ENCODE measurements at places on chromosomes 7 and 10. TPM values are rescaled to one million over a fixed set of nuclear protein-coding genes. Genes with fewer than 3 reads are reported as not detected.
A peak's percentile ranks its signal among the peaks of the same experiment; 100 is the strongest.

GRCh38 chr10:75663947-75664664 lies 232.7 kb downstream of the LRMDA start:
- no peak overlapping the region for H3K4me3 ChIP-seq
- DNase-seq, result no peak
- no peaks in the 10 kb centered on the region for H3K27me3 ChIP-seq
- no peaks in the 10 kb centered on the region for H3K4me1 ChIP-seq

- DNase-seq, result no peak
- H3K36me3 ChIP-seq, result no peaks in the 10 kb centered on the region
- no peak overlapping the region for H3K27ac ChIP-seq
- H3K27me3 ChIP-seq, result no peaks in the 10 kb centered on the region
These were observed 24.8 kb downstream of the GNA12 start for GRCh38 chr7:2819161-2819953.

DNA sequence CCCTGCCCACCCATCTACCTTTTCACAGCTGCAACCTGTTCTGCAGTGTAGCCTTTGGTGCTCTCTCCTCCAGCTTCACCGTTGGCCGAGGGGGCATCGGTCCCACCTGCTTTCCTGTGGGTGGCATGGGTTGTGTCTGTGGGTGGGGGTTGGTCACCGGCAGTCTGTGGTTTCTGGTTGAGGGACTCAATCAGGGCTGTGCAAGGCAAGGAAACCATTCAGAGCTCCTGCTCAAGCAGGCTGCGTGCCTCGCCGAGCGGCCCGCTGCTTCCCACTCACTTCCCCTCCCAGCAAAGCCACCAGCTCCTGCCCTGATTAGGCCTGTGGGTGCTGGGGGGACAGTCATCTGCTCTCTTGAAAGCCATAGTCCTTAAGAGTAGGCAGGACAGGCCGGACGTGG lies 9.8 kb downstream of the DNAJB12 start:
- H3K27me3 ChIP-seq, result no peaks in the 10 kb centered on the region
- no peak overlapping the region for H3K4me3 ChIP-seq
- DNase-seq, result no peak
- no peak overlapping the region for H3K27ac ChIP-seq
- H3K36me3 ChIP-seq, result peaks cover 66% of the 10 kb centered on the region

DNA sequence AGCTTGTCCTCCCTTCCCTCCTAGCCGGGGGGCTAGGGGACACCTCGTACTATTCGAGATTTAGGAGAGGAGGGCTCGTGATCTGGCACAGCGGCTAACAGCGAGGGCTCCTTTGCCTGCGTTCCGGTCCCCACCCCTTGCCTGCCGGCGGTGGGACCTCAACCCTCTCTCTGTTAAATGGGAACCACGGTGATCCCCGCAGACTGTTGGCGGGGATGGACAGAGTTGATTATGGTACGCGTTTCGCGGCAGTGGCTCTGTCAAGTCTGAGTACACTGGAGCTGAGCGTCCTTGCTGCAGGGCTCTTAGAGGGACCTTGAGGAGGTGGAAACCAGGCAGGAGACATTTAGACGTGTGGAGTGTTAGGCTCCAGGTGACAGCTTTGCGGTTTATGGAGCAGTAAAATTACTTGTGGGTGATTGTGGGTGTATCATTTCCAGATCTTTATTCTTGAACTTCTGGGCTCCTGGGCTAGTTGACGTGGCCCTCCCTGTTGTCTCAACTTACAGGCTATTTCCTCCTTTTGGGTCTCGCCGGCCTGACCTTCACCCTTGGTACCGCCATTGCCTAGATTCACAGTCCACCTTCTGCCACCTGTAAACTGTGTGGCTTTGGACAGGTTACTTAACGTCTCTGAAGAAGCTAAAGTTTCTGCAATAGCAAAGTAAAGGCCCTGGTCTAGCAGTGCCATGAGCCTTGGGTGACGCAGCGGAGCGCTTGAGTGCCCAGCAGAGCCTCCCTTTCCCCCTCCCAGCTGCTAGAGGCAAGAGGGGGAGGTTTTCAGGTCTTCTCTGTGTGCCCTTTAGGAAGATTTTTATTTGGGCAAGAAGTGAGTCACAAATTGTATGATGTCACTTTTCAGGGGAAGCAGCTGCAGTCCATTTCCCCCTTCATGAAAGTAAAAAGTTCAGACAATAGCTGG lies 739 bp downstream of the CASP7 start:
- H3K27me3 ChIP-seq, result no peaks in the 10 kb centered on the region
- peak overlapping the region; percentile 99 for H3K27ac ChIP-seq
- no peaks in the 10 kb centered on the region for H3K36me3 ChIP-seq
- H3K4me1 ChIP-seq, result peaks cover 9% of the 10 kb centered on the region

DNA sequence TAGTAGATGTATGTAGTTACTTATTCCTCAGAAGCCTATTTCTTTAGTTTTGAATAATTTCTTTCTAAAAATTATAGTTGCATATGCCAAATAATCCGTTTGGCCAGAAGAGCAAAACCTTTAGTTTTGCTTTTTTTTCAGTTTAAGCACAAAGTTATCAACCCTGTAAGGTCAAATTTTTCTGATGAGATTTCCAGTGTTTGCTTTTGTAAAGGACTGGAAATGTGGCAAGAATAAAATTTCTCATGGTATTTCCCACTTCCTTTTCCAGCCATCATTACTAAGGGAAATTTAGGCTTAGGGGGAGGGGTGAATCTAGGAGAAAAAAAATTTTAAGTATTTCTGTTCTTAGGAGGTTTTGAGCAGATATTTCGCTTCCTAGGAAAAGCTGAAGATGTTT lies 7.6 kb downstream of the CALD1 start:
- H3K27ac ChIP-seq, result no peak overlapping the region
- peaks cover 2% of the 10 kb centered on the region for H3K36me3 ChIP-seq
- no peak overlapping the region for H3K4me3 ChIP-seq
- peaks cover 5% of the 10 kb centered on the region for H3K4me1 ChIP-seq
- no peaks in the 10 kb centered on the region for H3K27me3 ChIP-seq

DNA sequence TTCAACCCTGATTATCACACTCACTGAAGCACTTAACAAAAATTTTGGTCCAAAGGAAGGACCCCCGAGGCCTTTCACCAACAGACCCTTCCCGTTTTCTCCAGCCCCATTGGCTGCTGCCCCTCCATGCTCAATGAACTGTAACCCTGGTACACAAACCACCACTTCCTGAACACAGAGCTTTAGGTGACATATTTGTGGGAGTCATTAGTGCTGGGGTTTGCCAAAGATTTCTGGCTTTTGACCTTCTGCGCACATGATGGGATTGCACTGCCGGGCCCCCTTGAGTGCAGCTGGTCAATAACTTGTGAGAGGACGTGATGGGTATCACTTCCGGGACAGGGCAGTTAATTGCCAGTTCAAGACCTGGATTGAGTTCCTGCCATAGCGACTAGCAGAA lies 9.0 kb upstream of the CAMK1D start:
- H3K4me3 ChIP-seq, result no peak overlapping the region
- H3K36me3 ChIP-seq, result no peaks in the 10 kb centered on the region
- DNase-seq, result no peak
- no peaks in the 10 kb centered on the region for H3K4me1 ChIP-seq
- H3K27ac ChIP-seq, result no peak overlapping the region

- H3K36me3 ChIP-seq, result no peaks in the 10 kb centered on the region
- no peak overlapping the region for H3K4me3 ChIP-seq
- peaks cover 8% of the 10 kb centered on the region for H3K4me1 ChIP-seq
- peak; percentile 95 for DNase-seq
These were observed 22.6 kb upstream of the AKR1C3 start for GRCh38 chr10:5071411-5072198.

DNA sequence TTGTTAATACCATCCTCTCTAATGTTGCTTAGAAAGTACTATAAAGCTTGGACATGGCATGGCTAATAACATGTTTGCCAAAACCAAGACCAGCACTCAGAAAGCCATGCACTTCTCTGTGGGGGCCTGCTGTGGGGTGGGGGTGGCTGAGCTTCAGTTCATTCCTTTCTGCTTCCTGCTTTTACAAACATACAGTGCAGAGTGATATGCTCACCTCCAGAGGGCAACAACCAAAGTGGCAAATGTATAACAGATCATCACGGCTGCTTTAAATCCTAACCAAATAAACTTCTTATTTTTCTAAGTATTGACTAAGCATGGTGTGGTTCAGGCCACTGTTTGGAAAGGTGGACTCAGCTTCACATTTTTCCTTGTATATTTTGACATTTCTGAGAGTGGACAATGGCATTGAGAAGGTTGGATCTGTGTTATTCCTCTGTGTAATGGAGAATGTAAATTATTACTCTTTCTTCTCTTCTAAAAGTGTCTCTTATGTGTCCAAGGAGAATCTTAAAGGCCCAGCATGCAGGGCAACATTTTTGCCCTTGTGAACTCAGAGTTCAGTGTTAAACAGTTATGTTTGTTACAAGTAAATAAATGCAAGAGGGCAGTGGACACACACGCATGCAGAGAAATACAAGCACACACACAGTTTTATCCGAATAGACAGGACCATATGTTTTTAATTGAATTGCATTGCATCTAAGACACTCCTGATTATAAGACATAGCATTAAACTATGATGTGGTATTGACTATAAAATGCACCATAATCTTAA lies 186.1 kb downstream of the HERPUD2 start:
- H3K36me3 ChIP-seq, result no peaks in the 10 kb centered on the region
- H3K4me1 ChIP-seq, result no peaks in the 10 kb centered on the region
- H3K4me3 ChIP-seq, result no peak overlapping the region
- H3K27me3 ChIP-seq, result no peaks in the 10 kb centered on the region
- DNase-seq, result no peak

DNA sequence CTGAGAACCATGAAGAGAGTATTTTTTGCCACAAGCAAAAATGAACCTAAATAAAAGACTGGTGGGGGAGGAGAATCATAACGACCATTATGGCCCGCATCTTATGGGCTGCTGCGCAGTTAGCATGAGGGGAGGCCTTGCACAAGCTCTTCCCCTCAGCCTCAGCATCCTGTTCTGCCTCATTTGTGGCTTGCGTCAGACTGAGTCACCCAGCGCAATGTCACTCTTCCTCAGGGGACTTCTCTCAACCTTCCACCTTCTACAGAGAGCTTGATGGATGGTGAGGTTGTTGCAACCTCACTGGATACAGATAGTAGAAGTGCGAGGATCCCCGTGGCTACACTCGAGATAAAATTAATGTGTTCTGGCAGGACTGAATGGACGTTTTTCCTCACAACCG lies 16.8 kb upstream of the GPR15LG start:
- no peaks in the 10 kb centered on the region for H3K4me1 ChIP-seq
- H3K36me3 ChIP-seq, result peaks cover 2% of the 10 kb centered on the region
- H3K27ac ChIP-seq, result no peak overlapping the region
- H3K4me3 ChIP-seq, result no peak overlapping the region

GRCh38 chr7:44145969-44146911 lies 5.1 kb upstream of the MYL7 start:
- peaks cover 80% of the 10 kb centered on the region for H3K4me1 ChIP-seq
- H3K4me3 ChIP-seq, result peak overlapping the region; percentile 50
- H3K27me3 ChIP-seq, result peaks cover 14% of the 10 kb centered on the region
- H3K36me3 ChIP-seq, result no peaks in the 10 kb centered on the region

FRMPD2 gene
- total RNA-seq, result 0.18 TPM

CCM2 gene
- total RNA-seq, result 36.1 TPM

BEND7 gene
- total RNA-seq, result 5.6 TPM

GCK gene
- 4.4 TPM for total RNA-seq

CFTR gene
- total RNA-seq, result 0.04 TPM

Measured in muscle of leg (tissue), 16 donors.